Vein endothelial cell (primary cell): ENCODE measurements at places on chromosomes 7 and 10. TPM values are rescaled to one million over a fixed set of nuclear protein-coding genes. Genes with fewer than 3 reads are reported as not detected.

PCGF6 gene
- total RNA-seq, result 11.1 and 13.2 TPM in 2 replicates

SPDYE9 gene
- total RNA-seq, result not detected in 2 replicates

SFRP4 gene
- not detected in 2 replicates for total RNA-seq

SLC13A1 gene
- not detected in 2 replicates for total RNA-seq

ASZ1 gene
- total RNA-seq, result not detected in 2 replicates

PPP1R17 gene
- total RNA-seq, result not detected in 2 replicates

ANXA8L1 gene
- 0.19 TPM in 1 of 2 replicates, not detected in the other for total RNA-seq
